Activated CD4-positive, alpha-beta memory T cell treated with anti-CD3 and anti-CD28 coated beads for 36 hours (primary cell): ENCODE measurements at places on chromosomes 7 and 10.

GRCh38 chr10:12724807-12725579, 276.5 kb downstream of the CCDC3 start:
- DNase-seq: no peak

DNA sequence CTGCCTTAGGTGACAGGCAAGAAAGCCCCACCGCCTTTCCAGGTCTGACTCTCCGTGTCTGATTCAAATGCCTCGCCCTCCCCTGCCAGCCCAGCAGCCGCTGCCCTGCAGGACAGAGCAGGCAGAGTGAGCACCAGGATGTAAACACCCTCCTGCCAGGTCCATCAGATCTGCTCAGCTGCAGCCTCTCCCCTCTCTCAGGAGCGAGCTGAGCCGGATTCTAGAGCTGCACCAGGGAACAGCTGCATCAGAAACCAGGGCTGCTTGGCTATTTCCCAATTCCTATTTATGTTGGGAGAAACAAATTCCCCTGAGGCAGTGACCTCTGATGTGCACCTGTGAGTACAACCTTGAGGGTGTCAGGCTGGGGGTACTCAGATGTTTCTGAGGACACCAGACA, 121.5 kb upstream of the ZMIZ1 start:
- DNase-seq: no peak

- no peak for DNase-seq
These were observed 557.8 kb downstream of the AUTS2 start for GRCh38 chr7:70156057-70156456.

- DNase-seq: no peak
These were observed 19.0 kb downstream of the GBF1 start for GRCh38 chr10:102264371-102264770.

- no peak for DNase-seq
These were observed 65.6 kb upstream of the TMEM72 start for GRCh38 chr10:44845361-44846175.

GRCh38 chr10:63143987-63144386, 10.9 kb downstream of the NRBF2 start:
- DNase-seq: no peak

DNA sequence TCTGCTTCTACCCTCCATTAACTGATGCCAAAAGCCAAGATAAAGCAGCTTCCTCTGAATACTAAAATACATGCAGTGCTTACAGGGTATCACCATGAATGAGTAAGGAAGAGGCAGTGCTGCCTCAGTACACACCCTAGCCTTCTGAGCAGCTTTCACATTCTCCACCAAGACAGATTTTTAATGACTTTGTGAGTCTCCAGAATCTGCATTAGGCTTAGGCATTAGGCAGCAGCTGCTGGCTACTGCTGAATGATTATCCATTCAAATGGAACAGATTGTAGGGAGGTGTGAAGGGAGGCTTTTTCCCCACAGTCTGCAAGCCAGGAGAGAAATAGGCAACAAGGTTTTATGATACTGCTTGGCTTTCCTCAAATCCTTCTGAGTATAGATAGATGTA, 1226.7 kb upstream of the LRRN3 start:
- DNase-seq: no peak

GRCh38 chr10:60130130-60130579, 223.8 kb upstream of the CCDC6 start:
- no peak for DNase-seq

- DNase-seq: no peak
These were observed 94.9 kb upstream of the EEPD1 start for GRCh38 chr7:36058020-36058592.

DNA sequence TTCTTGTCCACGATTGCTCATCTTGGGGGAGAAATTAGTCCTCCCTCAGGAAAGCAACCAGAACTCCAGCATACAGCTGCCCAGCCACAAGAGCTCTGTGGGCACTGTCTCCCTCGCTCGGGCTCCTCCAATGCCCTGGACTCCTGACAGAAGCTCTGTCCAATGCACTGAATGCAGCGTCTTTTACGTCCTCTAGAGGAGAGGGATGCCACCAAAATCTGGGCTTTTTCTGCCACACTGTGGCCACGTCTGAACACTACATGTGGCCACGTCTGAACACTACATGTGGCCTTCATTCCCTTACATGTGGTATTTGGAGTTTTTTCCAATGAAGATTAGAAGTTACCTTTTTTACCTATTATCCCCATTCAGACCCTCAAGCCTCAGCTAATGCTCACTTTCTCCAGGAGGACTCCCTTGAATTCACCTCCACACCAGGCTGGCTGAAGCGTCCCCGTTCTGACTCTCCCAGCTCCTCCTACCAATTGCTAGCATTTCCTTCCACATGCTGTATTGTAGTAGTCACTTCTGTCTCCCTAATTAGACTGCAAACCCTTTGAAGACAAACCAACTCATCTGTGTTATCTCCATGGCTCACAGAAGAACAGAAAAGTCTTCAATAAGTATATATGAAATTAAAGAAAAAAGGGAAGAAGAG, 134.3 kb upstream of the PDE1C start:
- peak; percentile 14 for DNase-seq

- peak; percentile 88 for DNase-seq
These were observed 40.7 kb downstream of the TARP start for GRCh38 chr7:38232502-38233366.

DNA sequence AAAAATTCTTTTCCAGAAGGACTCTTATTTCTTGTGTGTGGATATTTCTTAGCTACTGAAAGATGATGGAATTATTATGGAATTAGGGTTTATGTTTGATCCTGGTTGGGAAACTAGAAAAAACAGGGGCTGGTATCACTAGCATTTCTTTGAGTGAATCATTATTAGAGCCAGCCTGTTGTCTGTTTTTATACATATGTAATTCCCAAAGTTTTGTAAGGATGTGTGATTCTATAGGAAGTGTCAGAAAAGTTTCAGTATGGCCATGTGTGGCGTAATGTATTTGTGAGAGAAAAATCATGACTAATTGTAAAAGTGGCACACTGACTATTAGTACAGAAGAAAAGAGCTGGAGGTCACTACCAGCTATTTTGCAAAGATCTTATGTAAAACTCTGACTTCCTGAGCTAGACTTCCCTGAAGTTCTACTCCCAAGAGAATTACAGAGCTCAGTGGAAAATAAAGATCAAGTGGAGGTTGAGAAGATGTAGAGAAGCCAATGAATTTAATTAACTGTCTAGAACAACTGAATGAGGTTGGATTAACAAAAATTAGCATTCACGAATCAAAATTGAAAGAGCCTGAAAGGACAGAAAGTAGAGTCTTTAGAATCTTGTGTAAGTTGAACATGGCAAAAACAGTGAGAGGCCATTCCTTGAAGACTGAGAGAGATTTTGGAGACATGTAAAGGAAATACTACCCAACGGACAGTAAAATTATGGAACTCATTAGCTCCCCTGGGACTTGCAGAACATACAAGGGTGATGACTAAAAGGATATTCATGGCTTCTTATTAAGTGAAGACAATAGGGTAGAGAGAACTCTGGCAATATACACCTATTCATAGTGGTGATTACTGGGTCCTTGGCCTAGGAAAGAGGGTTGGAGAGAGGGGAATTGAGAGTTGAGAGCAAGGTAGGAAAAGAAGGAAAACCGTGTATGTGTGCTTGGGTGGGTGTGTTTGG, 12.5 kb downstream of the ZNF365 start:
- no peak for DNase-seq

DNA sequence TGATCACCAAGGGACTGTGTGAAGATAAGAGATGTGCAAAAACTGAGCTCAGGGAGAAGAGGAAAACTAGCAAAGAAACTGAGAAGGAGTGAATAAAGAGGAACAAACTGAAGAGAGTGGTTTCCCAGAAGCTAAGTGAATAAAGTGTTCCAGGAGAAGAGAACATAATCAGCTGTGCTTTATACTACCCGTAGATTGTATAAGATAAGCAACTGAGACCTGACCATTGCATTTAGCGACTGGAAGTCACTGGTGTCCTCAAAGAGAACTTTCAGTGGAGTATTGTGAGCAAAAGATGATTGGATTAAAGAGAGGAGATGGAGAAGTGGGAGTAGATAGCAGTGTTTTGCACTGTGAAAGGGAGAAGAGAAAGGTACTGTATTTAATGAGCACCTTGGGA, 14.6 kb downstream of the PHTF2 start:
- DNase-seq: no peak

- DNase-seq: no peak
These were observed 49.1 kb upstream of the MSMB start for GRCh38 chr10:46094931-46095750.

- DNase-seq: peak; percentile 99
These were observed at the start of gene DHTKD1 for GRCh38 chr10:12068449-12069269. Gene DHTKD1 (plus strand): TSS chr10:12068954. CDS start chr10:12069034, 80 bp downstream.

DNA sequence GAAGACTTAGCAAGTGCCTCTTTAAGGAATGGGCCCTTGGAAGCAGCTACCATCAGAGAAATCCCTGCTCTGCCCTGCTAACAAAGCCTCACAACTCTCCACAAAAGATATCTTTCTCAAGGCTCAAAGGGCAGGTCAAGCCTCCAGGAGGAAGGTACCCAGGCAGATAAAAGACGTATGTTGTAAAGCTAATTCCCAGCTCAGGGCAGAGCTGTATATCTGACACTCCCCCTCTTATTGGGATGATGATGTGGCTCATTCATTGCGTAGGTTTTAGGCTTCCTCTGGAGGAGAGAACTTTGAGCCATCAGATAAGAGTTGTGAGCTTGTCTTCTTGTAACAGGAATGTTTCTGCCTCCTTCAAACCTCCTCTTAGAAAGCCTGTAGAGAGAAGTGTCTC, 145.4 kb downstream of the CALN1 start:
- DNase-seq: no peak

DNA sequence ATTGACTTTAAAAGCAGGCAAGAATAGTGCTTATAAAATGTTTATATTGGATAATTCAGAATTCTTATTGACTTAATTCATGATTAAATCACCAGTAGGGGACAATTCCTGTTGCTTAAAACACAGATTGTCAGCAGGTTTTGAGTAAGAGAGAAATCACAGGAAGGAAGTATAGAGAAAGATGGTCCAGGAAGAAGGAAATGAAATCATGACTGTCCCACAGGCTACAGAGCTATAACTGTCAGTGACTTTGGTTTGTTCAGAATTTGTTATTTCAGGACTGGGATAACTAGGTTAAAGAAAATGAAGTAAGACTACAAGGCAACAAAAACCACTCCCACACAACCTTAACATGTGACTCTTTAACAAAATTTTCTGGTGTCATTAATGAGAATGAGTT, 6.8 kb downstream of the GNGT1 start:
- no peak for DNase-seq

DNA sequence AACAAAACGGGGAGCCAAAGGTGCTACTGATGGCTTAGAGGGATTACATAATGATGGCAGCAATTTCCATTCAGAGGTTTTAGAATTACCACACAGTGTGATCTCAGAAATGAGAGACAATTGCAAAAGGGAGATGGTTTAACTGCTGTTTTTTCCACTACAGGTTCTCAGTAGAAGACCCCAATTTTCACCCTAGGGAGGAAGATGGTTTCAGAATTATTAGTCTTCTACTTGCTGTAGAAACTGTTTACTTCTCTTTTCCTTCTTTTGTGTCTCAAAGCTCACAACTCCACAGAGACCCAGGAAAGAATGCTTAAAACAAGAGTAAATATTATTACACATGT, 226.5 kb downstream of the INHBA start:
- DNase-seq: no peak

DNA sequence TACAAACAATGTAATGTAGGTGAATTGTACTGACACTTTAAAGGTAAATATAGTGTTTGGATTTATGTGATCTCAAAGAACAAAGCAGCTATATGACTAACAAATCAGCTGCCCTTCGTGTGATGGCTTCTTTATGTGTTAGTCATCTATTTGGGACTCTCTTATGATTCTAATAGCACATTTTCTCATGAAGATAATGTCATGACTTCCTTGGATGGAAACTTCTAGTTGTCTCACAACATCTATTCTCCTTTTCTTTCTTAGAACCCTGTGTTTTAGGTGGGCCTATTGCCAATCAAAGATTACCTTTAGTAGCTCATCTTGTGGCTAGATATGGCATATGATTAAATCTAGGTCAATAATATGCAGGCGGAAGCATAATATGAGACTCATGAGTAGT, 45.0 kb downstream of the TMEM106B start:
- DNase-seq: no peak

- DNase-seq: no peak
These were observed 992 bp upstream of the MGMT start for GRCh38 chr10:129465796-129466702.

DNA sequence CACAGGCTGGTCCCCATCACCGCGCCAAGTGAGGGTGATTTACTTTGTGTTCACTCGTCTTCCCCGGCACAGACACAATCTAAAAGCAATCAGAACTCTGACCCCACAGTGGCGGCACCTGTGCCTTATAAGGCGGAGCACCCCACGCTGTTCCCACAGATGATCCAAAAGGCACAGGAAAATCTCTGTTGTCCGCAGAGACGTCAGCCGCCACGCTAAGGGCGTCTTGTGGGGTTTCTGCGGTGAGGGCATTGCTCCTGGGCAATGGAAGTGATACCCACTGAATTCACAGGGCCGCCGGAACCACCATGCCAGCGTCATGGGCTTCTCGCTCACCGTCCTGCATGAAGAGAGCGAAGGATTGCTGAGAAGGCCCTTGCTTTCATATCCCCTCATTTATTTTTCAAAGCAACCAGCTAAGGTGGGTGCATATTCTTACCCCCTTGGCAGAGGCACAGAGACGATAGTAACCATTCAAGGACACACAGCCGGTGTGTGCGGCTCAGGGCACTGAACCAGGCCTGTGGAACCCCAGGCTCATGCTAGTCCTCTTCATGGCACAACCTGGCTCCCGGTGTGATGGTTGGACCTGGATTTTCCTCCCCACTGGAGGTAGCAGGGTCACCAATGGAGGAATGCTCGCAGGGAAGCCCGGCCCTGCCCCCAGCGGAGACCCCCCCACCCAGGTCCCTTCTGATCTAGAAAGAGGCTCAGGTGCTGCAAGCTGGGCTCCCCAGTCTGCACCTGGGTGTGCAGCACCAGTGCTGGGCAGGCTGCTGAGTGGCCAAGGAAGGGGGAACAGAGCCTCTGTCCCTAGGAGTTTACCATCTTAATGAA, 279.0 kb downstream of the TCERG1L start:
- DNase-seq: no peak

DNA sequence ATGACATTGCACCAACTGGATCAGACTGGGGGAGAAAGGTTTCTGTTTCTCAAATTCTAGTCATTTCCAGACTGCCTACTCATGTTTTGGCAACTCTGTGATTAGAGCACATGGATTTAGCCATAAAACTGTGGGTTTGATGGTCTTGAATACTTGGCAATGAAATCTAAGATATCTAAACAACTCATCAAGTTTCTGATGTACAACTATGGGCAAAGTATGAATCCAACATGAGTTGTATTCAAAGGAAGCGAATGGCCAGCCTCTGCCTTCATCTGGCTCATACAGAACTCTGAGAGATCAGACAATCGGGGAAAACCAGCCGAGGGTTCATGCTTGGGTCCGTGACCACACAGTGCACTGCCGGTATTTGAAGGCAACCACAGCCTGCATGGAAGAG, 144.3 kb downstream of the ADAM12 start:
- no peak for DNase-seq

DNA sequence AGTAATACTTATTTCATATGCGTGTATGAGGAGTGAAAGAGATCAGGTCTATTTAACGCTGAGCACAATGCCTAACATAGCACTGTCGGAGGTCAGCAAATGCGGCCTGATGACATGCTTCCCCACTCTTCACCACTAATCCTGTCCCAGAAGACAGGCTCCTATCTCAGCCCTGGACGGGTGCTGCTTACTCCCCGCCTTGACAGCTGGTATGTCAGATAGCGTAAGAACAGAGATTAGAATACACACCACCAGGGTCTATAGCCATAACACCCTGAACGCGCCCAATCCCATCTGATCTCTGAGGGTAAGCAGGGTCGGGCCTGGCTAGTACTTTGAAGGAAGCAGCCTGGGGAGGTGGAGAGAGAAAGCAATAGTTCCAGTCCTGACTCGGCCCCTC, 32.3 kb upstream of the TM9SF3 start:
- no peak for DNase-seq

GRCh38 chr10:45581582-45582385, 90.8 kb downstream of the ZFAND4 start:
- DNase-seq: peak; percentile 19
